H4 (cell line): ENCODE measurements at places on chromosomes 3 and 15. TPM values are rescaled to one million over a fixed set of nuclear protein-coding genes. Genes with fewer than 3 reads are reported as not detected.

DNA sequence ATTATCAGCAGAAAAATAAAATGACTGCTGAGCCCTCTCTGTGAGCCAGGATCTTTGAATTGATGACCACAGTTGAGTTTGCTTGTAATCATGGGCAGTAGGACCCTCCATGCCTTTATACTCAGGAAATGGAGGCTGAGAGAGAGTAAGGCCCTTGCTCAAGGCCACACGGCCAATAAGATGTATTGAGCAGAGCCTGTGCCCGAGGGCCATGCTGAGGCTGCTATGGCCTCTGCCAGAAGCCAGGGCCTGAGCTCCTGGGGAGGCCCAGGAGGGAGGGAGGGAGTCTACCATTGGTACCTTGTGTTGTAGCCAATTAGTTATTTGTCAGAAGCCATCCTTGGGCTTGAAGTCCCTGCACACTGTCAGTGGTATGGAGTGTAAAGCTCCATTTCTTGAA, 151.4 kb downstream of the DNAJB8 start:
- DNase-seq, result no peak

DNA sequence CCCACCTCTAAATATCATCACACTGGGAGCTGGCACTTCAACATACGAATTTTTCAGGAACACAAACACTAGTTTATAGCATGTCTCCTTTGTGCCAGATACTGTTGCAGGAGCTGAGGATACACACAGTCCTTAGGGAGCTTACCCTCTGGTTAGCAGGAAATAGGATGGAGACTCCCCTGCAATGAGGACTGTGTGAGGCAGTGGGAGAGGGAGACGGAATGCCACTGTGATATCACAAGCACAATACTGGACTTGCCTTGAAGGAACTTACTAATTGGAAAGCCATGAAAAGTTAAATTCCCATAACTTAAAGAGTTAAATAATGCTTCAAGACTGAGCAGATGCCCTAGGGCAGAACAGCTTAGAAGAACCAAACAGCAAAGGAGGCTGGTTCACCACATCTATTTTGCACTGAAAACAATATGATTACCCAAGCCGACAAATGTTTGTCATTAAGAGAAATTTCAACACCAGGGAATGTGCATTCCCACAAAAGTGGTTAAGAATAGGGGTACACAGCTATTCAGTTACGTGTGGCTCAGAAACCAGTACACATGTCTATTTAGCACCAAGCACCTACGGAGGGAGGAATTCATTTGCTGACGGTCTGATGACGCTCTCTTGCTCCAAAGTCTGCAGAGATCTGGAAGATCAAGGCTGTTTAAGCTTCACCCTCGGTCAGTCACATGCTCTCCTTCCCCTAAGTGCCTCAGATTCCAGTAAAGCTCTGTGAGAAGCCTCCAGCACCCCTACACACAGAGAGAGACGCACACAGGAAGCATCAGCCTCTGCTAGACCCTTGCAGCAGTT, 5.2 kb downstream of the TBC1D2B start:
- DNase-seq, result peak; percentile 89

The GLDN gene
- total RNA-seq, result 55.3 and 66.0 TPM in 2 replicates

GRCh38 chr3:37891227-37891626, 29.5 kb downstream of the CTDSPL start:
- DNase-seq, result no peak

DNA sequence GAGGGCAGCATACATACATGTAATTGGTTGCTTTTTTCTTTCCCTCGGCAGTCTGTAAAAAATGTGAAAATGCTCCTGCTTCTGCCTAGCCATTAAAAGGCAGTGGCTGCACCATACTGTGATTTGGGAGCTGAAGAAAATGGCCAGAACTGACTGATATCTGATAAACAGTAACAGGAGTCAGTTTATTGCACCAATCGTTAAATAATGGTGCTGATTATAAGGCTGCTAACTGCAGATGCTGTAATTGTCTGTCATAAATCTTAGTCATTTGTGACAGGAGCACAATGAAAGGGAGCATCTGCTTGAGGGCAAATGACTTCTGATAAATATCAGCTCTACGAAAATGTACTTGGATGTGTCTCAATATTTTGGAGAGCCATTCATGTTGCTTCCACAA, 263.1 kb upstream of the DNAJC19 start:
- DNase-seq, result no peak
